Activated CD8-positive, alpha-beta memory T cell treated with anti-CD3 and anti-CD28 coated beads for 4 hours (primary cell): ENCODE measurements at places on chromosomes 3 and 15.

GRCh38 chr15:73686781-73687256 is 2.6 kb downstream of the CD276 start:
- no peak for DNase-seq

DNA sequence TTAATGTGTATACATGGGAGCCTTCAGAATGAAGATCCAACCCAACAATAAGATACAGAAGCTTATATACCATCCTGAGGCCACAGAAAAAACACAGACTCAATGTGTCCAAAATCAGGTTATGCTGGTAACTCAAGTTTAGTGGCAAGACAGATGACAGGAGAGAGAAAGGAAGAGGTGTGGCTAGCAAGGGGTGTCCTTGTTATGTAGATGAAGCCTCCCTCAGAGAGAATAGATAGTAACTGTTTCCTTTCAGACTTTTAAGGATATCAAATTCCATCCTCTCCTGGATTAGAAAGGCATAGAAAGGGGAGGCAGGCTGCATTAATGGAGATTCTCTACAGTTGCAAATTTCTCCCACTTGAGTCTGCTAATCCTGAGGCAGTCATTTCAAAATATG is 447.4 kb downstream of the GABRB3 start:
- DNase-seq, result no peak

GRCh38 chr15:71115567-71116351 is 488 bp downstream of the THSD4 start:
- no peak for DNase-seq

DNA sequence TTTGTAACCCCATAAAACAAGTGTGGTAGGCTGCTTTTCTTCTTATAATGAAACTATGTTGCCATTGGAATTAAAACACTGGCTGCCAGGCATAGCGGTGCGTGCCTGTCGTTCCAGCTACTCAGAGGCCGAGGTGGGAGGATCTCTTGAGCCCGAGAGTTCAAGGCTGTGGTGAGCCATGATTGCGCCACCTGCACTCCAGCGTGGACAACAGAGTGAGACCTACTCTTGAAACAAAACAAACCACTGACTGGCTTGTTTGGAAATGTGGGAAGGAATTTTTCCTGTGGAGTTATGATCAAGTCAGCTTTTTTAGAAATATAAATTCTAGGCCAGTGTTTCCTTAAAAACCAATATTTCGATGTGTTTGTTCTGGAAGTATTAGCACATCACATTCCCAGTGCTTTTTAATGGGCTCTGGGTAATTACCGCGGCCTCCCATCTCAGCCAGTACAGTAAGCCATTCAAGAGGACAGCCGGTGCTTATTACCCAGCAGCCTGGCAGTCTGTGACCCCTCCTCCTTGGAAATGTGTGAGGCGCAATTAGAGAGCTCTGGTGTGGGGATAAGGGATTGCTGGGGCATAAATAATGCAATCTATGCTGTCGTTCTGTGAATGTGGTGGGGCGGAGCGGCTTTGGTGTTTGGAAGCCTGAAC is 58.3 kb upstream of the TRAK1 start:
- no peak for DNase-seq

DNA sequence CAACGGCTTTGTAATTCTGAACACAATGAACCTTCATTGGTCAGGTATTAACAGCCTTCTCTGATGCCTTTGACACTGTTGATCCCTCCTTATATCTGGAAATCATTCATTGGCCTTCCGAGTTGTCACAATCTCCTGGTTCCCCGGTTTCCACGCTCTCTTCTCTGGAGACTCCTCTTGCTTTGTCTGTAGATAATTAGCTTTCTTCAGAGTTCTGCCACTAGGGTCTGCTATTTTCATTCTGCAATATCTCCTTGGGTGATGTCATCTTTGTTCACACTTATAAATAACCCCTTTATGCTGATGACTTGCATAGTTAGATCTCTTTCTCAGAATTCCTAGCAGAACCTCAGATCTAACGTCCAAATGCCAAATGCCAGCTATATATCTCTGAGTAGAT is 583.8 kb upstream of the ZNF717 start:
- DNase-seq, result no peak
